Placental epithelial cell (primary cell): ENCODE measurements at places on chromosomes 12 and 14. TPM values are rescaled to one million over a fixed set of nuclear protein-coding genes. Genes with fewer than 3 reads are reported as not detected.

Gene NR1H4
- not detected in 2 replicates for total RNA-seq

Gene TMEM229B
- total RNA-seq: under 0.01 and 0.22 TPM in 2 replicates

Gene KRT78
- total RNA-seq: not detected in 2 replicates

Gene MRPL52
- 36.9 and 64.4 TPM in 2 replicates for total RNA-seq

Gene AKAP3
- 2.2 and 6.3 TPM in 2 replicates for total RNA-seq

Gene OLR1
- total RNA-seq: not detected in 2 replicates

Gene RAB3IP
- total RNA-seq: 12.6 and 17.7 TPM in 2 replicates

Gene FOXN4
- total RNA-seq: not detected in 2 replicates

Gene LRTM2
- total RNA-seq: 0.11 TPM in 1 of 2 replicates, not detected in the other
